ENCODE measurements at places on chromosomes 13 and 19.

DNA sequence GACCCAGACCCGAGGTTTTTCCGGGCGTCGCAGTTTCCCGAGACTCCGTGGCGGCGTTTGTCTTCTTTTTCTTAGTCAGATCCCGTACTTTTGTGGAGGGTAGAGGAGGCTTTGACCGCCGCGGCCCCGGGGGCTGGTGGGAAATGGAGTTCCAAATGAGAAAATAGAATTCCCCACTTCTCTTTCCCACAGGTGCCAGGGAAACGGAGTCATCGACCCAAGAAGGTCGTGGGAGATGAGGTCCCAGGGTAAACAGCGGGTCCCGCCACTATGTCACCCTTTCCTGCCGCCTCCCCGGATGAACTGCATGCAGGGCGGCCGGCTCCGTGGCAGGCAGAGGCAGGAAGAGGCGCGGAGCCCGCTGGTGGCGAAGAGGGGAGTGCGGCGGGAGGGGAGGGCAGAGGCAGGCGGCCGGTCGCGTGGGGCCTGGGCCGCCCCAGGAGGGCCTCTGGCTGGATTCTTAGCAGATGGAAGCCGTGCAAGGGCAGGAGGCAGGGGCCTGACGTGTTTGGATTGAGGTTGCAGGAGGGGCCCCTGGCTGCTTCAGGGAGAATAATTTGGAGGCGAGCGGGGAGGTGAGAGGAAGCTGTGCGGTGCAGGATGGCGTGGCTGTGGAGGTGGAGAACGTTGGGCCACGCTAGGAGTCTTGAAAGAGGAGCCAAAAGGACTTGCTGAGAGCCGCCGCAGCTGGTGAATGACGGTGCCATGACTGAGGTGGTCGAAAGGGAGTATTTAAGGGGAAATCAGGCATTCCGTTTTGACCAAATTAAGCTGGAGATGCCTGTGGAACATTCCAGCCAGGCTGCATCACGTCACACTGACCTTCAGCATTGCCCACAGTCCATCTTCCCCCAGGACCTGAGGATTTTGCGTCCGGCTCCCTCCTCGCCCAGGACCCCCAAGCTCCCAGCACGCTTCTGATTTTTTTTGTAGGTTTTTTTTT lies 11.7 kb downstream of the CYTH2 start:
- DNase-seq: peak; percentile 76

DNA sequence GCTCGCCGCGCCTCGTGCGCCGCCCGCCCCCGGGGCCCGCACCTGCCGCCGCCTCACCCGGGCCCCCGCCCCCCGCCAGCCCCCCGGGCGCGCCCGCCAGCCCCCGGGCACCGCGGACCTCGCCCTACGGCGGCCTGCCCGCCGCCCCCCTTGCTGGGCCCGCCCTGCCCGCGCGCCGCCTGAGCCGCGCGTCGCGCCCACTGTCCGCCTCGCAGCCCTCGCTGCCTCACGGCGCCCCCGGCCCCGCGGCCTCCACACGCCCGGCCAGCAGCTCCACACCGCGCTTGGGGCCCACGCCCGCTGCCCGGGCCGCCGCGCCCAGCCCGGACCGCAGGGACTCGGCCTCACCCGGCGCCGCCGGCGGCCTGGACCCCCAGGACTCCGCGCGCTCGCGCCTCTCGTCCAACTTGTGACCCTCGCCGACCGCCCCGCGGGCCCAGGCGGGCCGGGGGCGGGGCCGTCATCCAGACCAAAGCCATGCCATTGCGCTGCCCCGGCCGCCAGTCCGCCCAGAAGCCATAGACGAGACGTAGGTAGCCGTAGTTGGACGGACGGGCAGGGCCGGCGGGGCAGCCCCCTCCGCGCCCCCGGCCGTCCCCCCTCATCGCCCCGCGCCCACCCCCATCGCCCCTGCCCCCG lies 17.2 kb downstream of the POLRMT start:
- DNase-seq: no peak

GRCh38 chr19:41845051-41845590 lies 279 bp downstream of the DMRTC2 start:
- DNase-seq: no peak

DNA sequence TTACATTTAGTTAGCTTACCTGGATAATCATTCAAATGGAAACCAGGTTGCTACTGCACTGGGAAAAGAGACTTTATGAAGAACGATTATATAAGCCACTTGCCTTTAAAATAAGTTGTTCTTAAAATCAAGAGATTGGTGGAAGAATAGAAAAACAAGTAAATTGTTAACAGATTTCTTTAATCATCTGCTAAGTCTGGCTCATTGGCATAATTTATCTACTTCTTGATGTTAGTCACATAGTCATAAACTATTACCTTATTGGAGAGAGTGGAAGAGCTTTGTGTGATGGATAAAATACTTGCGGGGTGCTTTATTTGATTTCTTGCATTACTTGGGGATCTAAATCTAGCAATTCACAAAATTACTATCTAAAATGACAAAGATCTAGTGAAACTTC lies 6.8 kb downstream of the LSM14A start:
- DNase-seq: no peak

All from left ventricle myocardium superior (tissue), 1 donor.